Hematopoietic multipotent progenitor cell treated with erythropoietin and hydrocortisone succinate and interleukin-3 and kit ligand, for 15 days (in vitro differentiated cells): ENCODE measurements at places on chromosomes 13 and 19.

GRCh38 chr13:25625414-25625813, 253.6 kb downstream of the ATP8A2 start:
- DNase-seq: no peak

GRCh38 chr19:35805526-35806102, 7.0 kb downstream of the PRODH2 start:
- DNase-seq: no peak

GRCh38 chr13:110236431-110236830, 70.5 kb downstream of the COL4A1 start:
- DNase-seq: no peak

GRCh38 chr19:4385291-4386040, 14.9 kb downstream of the SH3GL1 start:
- DNase-seq: no peak

- DNase-seq: no peak
Observed at GRCh38 chr13:40275155-40275554, 391.3 kb downstream of the FOXO1 start.

DNA sequence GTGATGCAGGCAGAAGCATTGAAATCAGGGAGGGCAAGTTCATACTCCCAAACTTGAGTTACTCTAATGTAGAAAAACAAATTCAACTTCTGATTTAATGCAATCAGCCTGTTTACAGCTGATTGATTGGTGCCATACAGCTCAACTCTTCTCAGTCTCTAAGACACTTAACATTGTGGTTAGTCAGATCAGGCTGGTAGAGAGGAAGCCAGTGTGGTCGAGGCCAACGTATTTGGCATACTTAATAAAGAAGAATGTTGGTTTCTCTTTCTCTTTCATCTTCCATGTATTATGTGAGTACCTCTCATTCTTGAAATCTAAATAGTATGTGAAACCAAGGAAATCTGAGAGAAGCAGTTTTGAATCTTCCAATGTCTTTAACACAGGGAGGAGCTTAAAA, 255.0 kb upstream of the SLITRK1 start:
- no peak for DNase-seq

DNA sequence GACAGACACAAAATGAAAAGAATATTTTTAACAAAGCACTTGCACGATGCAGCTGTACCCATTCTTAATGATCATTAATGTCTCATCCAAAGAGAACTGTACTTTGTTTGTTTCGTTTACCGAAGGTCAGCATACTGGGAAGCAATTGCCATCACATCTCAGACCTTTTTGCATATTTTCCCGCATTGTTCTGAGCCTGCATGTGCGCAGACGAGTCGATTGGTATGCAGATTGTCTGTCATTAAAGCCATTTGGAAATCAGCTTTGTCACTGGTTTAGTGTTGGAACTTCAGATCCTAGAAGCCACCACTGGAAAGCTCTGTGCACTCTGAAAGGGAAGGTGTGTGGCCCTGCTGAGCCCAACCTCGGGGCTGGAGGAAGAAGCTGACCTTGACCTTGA, 15.6 kb downstream of the SPACA7 start:
- DNase-seq: no peak

GRCh38 chr19:23378948-23379347, 16.3 kb downstream of the ZNF91 start:
- DNase-seq: no peak

DNA sequence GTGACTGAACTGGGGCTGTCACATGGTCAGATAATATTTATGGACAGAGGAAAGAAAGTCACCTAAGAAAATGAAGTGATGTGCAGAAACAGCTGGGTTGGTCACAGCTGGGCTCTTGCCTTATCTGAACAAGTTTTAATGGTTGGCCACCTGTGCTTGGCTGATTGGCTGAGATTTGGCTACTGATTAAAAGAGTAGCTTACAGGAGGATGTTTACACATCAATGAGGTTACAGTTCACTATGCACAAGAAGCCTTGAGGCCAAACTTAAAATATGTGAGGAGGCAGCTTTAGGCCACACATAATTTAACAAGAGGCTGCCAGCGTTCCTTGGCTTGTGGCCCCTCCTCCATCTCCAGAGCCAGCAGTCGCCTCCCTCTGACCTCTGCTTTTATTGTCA, 99.2 kb upstream of the C1QTNF9B start:
- DNase-seq: no peak

GRCh38 chr13:31638577-31638976, 100.7 kb upstream of the RXFP2 start:
- DNase-seq: no peak
